ENCODE measurements at places on chromosomes 2 and 18.

GRCh38 chr18:60639836-60640235 lies 267.3 kb upstream of the MC4R start:
- DNase-seq, result no peak

DNA sequence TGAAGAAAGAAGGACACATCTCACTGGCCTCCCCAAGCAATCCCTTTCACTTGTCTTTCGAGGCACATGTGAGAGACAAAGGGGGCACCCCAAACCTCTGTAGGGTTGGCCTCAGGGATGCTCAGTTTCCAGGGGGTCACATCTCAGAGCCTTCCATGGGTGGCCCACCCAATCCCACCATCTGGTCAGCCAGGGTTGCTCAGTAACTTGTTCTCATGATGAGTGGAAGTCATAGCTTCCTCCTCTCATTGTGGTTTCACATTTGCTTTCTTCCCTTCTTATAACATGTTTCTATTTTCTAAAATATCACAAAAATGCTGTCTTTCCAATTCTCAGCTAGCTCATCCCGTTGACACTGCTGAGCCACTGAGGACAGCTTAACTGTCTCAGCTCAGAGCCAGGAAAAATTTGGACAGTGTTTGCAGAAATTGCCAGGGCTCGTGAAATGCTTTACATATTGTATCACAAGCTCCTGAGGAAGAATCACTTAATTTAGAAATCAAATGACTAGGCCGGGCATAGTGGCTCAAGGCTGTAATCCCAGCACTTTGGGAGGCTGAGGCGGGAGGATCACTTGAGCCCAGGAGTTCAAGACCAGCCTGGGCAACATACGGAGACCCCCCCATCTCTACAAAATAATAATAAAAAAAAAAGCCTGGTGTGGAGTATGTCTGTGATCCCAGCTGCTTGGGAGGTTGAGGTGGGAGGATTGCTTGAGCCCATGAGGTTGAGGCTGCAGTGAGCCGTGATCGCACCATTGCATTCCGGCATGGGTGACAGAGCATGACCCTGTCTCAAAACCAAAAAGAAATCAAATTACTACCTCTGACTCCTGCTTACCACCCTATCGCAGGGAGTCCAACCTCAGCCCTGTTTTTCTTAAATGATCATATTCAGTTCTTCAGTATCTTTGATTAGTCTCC lies 129.3 kb downstream of the PRKCE start:
- no peak for DNase-seq

DNA sequence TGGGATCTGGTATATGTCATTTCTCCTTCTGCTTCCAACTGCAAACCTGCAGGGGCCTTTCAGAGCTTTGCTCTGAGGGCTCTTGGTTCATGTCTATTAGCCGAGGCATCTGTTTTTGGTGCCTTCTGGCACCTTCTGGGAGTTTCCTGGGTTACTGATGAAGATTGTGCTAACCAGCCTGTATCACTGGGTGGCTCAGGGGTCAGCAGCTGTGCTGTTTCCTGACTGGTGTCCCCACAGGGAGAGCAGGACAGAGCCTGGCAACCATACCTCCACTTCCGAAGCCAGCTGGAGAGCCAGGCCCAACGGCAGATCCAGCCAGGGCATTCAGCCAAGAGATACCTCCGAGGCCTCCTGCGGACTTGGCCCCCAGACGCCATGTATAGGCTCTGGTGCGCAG lies 17.5 kb downstream of the KIAA2012 start:
- no peak for DNase-seq

GRCh38 chr2:222477962-222478608 lies 53.7 kb downstream of the SGPP2 start:
- DNase-seq, result no peak

DNA sequence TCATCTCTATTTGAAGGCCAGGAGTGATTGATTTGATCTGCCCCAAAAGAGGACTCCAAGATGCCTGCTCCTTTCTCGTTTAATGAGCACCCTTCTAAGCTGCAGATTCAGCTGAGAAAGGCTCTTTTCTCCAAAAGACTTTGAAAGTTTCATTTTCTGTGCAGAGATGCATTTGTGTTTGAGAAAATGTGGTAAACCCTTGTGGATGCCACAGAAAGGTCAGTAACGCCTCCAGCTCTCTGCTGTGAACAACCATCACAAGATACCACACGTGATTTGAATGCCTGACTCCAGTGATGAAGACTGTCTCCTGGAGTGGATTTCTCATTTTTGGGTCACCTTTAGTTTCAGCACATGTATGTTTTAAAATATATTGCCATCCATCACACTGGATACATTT lies 35.0 kb upstream of the CCDC85A start:
- no peak for DNase-seq

DNA sequence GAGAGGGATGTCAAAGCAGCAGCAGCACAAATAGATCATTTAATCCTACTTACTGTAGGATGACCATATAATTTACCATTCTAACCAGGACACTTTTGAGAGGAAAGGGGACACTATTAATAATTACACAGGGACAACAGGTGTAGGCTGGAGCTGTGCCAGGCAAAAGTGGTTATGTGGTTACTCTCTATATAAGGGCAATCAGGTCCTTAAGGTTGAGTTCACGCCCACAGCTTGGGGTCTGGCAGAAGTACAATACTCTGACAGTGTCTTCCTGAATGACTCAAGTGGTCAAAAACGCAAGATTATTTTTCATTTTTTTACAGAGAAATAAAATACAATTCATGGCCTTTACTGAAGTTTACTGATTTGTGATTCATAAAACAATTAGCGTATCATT lies 2.8 kb downstream of the PREPL start:
- DNase-seq, result peak; percentile 61

- no peak for DNase-seq
These were observed 114.3 kb downstream of the SPP2 start for GRCh38 chr2:234164493-234165413.

DNA sequence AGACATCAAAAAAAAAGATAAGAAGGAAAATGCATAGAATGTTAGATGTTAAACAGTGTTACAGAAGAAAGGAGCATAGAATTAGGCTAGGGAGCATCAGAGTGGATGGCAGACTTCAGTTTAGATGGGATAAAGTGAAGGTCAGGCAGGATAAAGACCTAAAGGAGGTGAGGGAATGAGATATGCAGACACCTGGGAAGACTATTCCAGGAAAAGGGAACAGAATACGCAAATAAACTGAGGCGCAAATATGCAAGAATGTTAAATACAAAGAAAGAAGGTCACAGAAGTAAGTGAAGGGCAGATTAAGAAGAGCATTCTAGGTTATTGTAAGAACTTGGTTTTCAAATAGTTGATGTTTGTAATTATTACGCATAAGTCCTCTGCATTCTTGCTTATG lies 116.3 kb upstream of the REG3A start:
- no peak for DNase-seq

GRCh38 chr2:238616681-238617080 lies 190.0 kb downstream of the ASB1 start:
- DNase-seq, result no peak

DNA sequence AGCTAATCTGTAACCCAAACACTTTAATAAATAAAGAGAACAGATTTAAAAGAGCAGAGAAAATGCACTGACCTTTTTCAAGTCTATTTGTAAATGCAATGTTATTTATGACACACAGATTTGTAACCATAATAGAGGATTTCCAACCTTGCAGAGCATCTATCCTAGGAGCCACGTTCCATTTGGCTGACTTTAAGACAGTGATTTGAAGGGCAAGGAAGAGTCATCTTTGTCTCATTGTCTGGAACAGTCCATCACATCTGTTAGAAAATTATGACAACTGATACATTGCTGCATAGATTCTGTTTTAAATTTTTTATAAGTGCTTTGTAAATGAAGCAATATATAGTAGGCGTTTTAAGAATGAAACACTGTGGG lies 90.8 kb upstream of the L3MBTL4 start:
- DNase-seq, result no peak

GRCh38 chr2:74507926-74508520 lies 528 bp upstream of the PCGF1 start:
- DNase-seq, result no peak

- peak; percentile 50 for DNase-seq
These were observed 102.5 kb downstream of the ATL2 start for GRCh38 chr2:38274286-38275276.

GRCh38 chr18:56489893-56490292 lies 148.5 kb downstream of the TXNL1 start:
- no peak for DNase-seq

- DNase-seq, result no peak
These were observed 598 bp upstream of the SNRNP200 start for GRCh38 chr2:96305979-96306308.

DNA sequence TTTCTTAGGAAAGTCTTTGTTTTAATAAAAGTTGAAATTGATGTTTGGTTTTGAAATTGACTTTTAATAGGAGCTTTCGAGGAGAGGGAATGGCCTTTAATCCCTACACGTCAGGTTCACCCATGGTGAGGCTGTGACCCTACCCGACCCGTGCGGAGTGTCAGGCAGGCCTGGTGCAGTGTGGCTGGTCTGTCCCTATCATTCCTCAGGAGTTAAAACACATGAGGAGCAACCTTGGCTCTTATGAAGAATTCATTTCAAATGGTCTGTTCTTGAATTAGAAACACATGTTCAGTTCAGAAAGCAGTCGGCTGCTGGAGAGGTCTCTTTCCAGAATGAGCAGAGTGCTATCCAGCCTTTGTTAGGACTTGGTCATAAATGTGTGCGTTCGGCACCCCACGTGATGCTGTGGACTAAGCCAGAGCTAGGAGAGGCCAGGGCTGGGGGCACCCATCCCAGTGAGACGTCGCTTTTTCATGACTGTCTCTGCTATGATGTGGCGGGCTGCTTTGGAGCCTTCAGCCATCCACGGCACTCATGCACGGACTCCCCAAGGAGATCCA lies 54.7 kb downstream of the EMILIN2 start:
- DNase-seq, result no peak

DNA sequence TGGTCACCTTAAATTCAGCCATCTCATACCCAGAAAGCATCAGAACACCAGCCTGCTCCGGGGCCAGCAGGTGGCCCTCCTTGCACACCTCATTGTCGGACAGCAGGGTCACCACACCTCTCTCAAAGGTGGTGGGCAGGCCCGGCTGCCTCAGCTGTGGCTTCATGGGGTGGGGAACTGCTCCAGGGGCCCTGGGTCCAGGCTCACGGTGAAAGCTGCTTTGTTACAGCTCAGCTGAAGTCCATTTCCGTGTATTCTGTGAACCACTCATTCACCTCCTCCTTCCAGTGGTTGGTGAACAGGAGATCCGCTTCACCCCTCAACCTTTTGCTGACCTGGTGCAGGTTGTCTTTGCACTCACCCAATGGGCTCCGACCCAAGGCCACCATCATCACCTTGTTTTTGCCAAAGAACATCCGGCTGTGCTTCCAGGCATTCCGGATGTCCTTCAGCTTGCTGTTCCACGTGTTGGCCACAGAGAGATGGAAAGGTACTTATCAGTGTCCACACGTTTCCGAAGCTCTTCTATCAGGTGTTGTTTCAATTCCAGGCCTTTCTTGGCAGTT lies 78.6 kb upstream of the LDLRAD4 start:
- DNase-seq, result no peak

DNA sequence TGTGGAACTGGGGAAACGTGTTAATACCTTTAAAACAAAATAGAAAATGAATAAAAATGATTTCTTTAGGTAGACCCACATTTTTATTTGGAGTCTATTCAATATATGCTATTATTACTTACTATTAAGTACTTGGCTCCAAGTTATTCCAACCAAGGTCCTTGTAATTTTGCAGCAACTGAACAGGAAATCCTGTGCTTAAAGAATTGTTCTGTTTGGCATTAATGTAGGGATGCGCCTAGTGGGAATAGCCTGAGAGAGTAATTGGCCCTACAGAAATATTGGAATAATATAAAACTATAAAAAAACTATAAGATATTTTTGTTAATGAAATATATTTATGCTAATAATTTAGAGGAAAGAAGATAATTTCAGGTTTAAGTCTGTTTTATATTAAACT lies 22.9 kb upstream of the ZSWIM2 start:
- DNase-seq, result no peak

DNA sequence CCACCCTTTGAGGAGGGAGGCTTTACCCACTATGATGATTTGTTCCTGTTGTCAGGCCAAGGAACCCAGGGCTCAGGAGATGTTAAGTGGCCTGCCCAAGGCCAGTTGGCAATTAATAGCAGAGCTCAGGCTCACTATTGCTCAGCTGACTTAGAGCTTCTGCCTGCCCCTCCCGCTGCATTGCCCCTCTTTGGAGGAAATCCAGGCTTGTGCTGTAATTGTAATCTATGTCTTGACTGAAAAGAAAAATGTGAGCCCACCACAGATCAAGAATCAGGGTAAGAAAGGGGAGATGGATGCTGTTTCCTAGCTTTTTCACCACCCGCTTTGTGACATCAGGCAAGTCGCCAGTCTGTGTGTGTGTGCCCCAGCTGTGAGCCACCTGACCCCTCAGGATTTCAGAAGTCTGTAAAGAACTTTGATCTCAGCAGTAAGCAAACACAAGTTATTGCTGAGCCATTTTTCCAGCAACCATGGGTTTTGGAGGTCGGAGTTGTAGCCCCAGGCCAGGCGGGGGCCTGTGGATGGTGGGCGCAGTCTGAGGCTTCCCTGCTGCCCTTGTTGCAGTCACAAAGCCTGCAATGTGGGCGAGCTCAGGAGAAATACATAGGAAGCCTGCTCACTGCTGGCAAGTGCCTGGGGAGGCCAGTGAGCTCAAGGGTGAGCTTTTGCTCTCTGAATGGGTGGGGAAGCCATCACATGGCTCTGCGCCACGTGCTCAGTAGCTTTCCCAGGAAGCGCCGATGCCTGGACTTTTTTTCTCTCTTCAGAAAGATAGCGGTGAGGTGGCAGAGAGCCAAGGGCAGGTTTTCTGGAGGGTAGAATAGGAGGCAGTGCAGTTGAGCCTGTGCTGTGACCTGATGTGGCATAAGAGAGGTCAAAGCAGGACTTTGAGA lies 6.1 kb downstream of the CABLES1 start:
- no peak for DNase-seq

DNA sequence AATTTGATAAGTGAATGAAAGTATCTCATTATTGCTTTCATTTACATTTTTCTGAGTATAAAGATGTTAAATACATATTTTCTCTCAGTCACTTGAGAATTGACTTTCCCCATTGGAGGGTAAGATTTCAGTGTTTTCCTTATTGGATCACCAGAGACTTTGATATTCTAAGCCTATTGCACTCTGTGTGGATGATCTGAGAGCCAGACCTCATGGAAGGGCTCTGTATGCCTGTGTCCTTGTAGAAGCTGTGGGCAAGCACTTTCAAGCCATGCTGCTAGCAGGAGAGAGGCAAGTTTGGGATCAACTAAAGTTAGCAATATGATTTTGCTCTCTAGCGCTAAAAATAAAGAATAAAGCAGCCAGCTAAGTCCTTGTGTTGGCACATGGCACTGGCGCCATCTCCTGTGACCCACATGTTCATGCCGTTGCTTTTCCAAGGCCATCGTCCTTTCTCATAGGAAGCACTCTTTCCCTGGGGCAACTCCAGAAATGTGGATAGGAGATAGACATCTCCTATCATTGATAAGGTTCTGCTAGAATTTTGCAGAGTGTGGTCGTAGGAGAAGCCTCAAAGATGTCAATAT lies 72.6 kb downstream of the AOX1 start:
- DNase-seq, result no peak

Measured in glomerular endothelial cell (primary cell).